ENCODE measurements at places on chromosomes 11 and 22.
A peak's percentile ranks its signal among the peaks of the same experiment; 100 is the strongest.

DNA sequence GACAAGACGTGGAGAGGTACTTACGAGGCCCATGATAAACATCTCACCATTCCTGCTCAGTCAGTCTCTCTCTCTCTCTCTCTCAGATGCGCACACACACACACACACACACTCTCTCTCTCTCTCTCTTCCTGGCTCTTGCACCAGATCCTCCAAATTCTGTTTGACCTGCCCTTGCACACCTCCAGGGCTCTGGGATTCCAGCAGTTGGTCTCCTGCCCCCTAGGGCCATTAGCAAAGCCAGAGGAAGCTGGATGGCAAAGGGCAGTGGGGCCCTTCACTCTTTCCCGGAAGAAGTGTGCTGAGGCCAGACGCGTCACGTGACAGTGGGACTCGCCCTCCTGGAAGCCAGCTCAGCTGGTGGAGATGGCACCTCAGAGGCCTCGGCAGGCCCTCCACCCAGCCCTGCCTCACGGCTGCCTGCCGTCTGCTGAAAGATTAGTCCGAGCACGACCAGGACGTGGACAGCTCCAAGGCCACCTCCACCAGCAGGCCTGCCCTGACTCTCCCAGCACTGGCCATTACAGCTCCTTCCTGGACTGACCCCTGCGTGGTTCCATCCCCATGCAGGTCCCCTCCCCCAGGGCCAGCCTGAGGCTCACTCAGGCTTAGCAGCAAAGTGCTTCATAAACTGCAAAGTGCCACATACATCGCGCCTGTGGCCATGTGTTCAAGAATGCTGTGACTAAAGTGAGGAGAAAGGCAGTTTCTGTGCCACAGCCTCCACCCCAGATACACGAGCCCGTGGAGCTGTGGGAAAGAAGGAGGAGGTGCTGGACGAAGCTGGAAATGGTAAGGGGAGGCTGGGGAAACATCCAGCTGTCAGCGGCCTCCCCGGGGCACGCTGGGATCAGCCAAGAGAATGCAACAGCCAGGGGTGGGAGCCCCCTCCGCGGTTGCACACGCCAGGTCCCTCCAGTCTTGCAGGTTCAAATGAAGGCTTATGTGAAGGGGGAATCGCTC, 3.7 kb downstream of the PDGFB start:
- ATAC-seq: no peak

DNA sequence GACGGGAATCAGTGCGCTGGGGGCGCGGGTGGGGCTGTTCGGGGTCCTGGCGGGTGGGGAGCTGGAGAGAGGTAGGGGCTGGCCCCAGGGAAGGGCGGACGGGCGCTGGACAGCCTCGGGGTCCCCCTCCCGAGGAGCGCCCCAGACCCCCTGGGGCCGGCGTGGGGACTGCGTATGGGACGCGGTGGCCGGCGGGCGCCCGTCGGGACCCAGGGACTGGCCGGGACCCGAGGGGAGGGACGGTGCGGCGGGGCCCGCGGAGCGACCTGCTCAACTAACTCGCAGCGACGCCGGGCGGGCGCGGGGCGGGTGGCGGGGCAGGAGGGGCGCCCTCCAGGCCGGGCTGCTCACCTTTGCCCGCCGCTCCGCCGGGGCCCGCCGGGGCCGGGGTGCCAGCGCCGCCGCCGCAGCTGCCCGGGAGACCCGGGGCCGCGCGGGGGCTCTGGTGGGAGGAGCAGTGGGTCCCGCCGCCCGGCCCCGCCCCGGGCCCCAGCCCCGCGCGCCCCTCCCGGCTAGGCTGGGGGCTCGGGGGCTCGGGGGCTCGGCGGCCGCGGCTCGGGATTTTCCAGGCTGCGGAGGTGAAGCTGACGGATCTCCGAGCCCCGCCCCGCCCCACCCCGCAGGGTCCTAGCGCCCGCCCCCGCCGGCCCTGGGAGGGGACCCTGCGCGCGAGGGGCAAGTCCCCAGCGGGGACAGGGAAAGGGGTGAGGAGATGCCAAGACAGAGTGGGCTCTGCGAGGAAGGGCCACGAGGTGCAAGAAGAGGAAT, 12.3 kb downstream of the STARD10 start:
- peak; percentile 76 for ATAC-seq

- no peak for ATAC-seq
Observed at GRCh38 chr22:39731881-39732555, 161.5 kb downstream of the CACNA1I start.

DNA sequence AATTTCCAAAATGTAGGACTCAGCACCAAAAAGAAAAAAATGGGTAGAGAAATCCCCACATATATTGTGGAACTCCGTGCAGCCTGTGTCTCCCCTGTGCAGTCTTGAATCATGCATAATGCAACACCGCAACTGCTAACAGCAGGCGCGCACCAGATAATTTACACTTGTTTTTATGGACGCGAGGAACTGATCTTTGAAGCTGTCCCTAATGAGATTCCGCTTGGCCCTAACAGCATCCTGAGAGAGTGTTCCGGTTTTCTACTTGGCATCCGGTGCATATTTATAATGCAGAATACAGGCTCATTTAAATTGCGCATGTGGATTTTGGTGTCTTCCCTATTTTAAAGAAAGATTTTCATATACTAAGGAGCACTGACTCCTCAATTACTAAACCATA, 21.1 kb downstream of the MPPED2 start:
- ATAC-seq: no peak

GRCh38 chr11:123546515-123546914, 107.9 kb downstream of the SCN3B start:
- no peak for ATAC-seq

GRCh38 chr11:128294671-128295050, 292.7 kb downstream of the ETS1 start:
- ATAC-seq: no peak

GRCh38 chr11:121767433-121767832, 314.7 kb upstream of the SORL1-AS1 start:
- ATAC-seq: no peak

- ATAC-seq: no peak
Observed at GRCh38 chr22:44449061-44449682, 48.9 kb downstream of the RTL6 start.

GRCh38 chr11:9697766-9698165, 33.9 kb downstream of the SWAP70 start:
- no peak for ATAC-seq

GRCh38 chr11:117071344-117071787, 26.9 kb downstream of the SIK3 start:
- no peak for ATAC-seq

GRCh38 chr22:36162127-36163034, 1.8 kb upstream of the APOL3 start:
- ATAC-seq: peak; percentile 66

- no peak for ATAC-seq
Observed at GRCh38 chr11:128188346-128189004, 398.9 kb downstream of the ETS1 start.

- no peak for ATAC-seq
Observed at GRCh38 chr11:20087118-20087521, 73.2 kb downstream of the DBX1 start.

DNA sequence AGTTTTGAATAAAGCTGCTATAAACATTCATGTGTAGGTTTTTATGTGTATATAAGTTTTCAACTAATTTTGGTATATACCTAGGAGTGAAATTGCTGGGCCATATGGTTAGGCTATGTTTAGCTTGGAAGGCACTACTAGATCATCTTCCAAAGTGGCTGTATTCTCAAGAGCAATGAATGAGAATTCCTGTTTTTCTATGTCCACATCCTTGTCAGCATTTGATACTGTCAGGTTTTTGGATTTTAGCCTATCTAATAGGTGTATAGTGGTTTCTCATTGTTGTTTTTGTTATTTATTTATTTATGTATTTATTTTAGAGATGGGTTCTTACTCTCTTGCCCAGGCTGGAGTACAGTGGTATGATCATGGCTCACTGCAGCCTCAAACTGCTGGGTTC, 26.3 kb upstream of the CLTCL1 start:
- ATAC-seq: no peak

GRCh38 chr11:126585774-126586491, 230.4 kb downstream of the ST3GAL4 start:
- no peak for ATAC-seq

- peak; percentile 33 for ATAC-seq
Observed at GRCh38 chr22:28920757-28921584, 37.6 kb downstream of the ZNRF3 start.

GRCh38 chr11:63239254-63239653, 4.1 kb downstream of the SLC22A25 start:
- no peak for ATAC-seq

- no peak for ATAC-seq
Observed at GRCh38 chr11:211741-212140, 4.2 kb downstream of the RIC8A start.

DNA sequence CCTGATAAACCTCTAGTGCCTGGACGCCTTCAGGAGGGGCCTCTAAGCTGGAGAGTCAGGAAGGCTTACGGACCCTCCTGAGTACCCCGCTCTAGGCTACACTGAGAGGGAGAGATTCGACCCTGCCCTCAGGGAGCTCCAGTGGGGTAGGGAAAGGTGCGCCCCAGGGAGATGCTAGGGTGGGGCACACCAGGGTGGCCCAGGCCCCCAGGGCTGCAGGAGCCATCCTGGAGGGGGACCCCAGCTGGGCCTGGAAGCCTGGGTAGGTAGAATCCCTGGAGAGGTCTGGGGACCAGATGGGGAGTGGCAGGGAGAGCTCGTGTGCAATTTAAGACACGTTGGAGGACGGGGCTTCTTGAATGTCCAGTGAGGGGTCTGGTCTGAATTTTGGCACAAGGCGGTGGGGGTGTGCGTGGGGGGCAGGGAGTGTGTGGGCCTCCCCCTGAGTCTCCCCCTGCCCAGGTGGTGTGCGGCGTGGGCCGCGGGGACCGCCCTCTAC, 4.7 kb downstream of the CARNS1 start:
- no peak for ATAC-seq

- no peak for ATAC-seq
Observed at GRCh38 chr22:19873138-19873959, 18.7 kb upstream of the GNB1L start.

GRCh38 chr11:101096036-101096704, 33.4 kb downstream of the PGR start:
- ATAC-seq: no peak

GRCh38 chr11:3989921-3990290, 104.7 kb upstream of the RRM1 start:
- peak; percentile 76 for ATAC-seq

GRCh38 chr11:104799251-104799650, 99.0 kb downstream of the CASP12 start:
- ATAC-seq: peak; percentile 74

DNA sequence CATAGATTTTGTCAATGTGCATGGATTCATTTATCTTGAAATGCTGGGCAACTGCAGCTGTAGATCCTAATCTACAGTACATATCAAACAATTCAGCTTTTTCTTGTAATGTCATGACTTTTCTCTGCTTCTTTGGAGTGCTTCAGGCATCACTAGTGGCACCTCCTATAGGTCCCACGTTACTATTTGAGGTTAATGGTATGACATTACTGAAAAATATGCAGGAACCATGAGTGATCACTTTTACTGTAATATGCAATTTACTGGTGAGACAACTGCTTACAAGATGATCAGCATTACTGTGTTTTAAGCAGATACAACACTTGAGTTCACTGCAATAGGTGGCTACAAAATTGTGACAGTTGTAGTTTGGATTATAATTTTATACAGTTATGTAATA, 3.0 kb downstream of the CENATAC start:
- no peak for ATAC-seq

- no peak for ATAC-seq
Observed at GRCh38 chr11:135069890-135070289, 657.8 kb upstream of the B3GAT1 start.

DNA sequence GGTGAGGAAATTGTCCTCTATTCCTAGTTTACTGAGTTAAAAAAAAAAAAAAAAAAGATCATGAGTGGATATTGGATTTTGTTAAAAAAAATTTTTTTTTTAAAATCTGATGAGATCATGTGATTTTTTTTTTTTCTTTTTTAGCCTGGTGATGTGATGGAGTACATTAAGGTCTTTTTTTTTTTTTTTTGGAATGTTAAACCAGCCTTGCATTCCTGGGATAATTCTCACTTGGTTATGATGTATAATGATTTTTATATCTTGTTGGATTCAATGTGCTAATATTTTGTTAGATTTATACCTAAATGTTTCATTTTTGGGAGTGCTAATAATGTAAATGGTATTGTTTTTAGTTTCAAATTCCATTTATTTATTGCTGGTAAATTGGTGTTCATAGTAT, 43.3 kb downstream of the DDX10 start:
- ATAC-seq: no peak

DNA sequence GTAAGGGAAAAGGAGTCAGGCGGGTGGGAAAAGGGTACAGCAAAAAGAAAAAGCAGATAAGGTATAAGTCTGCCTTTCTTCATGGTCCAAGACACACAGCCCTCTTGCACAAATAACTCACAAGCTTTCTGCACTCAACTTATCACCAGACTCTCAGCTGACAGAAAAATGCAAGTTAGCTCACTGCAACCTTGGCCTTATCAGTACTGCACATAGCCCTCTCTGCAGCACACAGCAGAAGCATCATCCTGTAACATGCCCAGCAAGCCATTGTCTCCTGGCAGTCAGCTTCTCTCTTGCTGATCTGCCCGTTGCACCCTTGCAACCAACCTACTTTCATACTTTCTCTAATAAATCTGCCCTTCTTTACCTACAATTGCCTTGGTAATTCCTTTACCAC, 5.8 kb downstream of the ZBTB44 start:
- ATAC-seq: no peak

DNA sequence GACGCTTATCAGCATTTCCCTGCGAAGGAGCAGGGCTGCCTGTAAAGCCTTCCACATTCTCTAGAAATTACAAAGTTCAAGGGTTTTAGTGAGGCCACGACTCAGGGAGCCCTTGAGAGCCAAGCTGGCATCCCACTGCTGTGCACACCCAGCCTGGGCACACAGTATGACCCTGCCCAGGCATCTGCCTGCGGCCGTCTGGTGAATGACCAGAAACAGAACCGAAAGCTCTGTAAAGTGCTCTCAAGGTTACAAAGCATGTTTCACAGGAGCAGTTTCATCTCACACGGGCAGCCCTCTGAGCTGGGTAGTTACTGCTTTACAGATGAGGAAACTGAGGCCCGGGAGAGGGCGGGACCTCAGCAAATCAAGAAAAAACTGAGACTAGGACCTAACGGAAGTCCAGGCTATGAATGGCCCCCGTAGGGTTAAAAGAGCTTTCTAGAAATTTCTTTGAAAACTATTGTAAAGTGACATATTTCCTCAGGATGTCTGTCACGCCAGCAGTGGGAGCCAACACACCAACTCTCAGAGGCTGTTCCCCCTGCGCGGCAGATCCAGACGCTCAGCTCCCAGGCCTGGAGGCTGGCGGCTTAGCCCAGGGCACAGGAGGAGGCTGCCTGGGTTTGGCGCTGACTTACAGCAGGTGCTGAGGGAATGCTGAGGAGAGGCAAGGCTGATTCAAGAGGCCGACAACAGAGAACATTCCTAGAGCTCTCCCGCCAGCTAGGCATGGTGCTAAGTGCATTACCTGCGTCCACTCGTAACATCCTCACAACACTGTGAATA, 7.7 kb upstream of the TCF20 start:
- no peak for ATAC-seq

DNA sequence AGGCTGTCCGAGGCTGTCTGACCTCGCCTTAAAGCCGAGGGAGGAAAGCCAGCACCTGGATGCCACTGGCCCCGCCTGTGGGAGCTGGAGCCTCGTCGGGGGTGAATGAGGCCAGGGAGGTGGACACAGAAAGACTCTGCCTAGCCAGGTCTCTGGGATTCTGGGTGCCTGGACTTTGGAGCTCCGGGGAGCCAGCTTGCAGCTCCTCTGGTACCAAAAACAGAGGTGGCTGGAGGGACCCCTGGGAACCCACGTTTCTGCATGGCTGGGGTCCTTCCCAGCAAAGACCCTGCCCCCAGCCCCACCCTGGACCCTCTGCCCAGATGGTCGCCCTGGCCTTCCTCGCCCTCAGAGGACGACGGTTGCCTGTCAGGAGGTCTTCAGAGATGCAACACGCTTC, 239.7 kb downstream of the BRD1 start:
- ATAC-seq: no peak

GRCh38 chr11:99601179-99601578, 580.4 kb downstream of the CNTN5 start:
- no peak for ATAC-seq

Data from activated CD4-positive, CD25-positive, alpha-beta regulatory T cell treated with anti-CD3 and anti-CD28 coated beads, Interleukin-2, amount 50 U/mL, for 24 hours (primary cell).